Naive thymus-derived CD8-positive, alpha-beta T cell (primary cell): ENCODE measurements at places on chromosomes 5 and 9. TPM values are rescaled to one million over a fixed set of nuclear protein-coding genes. Genes with fewer than 3 reads are reported as not detected.

GRCh38 chr5:74738406-74738805 is 28.5 kb downstream of the GFM2 start:
- DNase-seq = no peak
- peaks cover 80% of the 10 kb centered on the region for H3K36me3 ChIP-seq
- no peak overlapping the region for H3K27ac ChIP-seq
- no peaks in the 10 kb centered on the region for H3K27me3 ChIP-seq
- no peaks in the 10 kb centered on the region for H3K4me1 ChIP-seq

The OLFML2A gene
- not detected for total RNA-seq

- H3K4me1 ChIP-seq = no peaks in the 10 kb centered on the region
- H3K4me3 ChIP-seq = no peak overlapping the region
- no peak for DNase-seq
- no peak overlapping the region for H3K27ac ChIP-seq
- H3K27me3 ChIP-seq = peaks cover 3% of the 10 kb centered on the region
These were observed 58.1 kb upstream of the SLC30A5 start for GRCh38 chr5:69035665-69036064.

DNA sequence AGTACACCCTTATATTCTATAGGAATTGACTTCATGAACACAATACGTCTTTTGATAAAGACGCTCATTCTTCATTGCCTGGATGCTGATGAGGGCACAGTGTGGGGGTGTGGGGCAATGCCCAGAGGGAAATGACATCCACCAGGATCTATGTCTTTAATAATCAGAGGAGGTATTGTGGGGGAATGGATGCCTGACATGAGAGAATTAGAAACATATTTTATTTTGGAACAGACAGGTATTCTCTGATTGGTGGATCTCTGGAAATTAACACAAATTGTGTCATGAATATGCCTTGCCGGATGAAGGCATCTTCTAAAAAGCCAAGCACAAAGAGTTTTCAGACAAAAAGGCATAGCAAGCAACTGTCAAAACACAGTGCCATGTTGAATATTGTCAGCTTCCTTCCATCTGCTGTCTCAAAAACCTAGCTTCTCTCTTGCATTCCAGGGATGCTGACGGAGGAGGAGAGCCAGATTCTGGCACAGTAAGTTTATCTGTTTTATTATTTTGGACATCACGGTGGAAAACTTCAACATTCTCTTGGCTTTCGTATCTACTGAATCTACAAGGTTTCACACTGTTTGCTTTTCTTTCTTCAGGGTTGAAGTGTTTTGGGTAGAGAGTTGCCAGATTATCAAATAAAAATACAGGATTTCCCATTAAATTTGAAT is 3.9 kb upstream of the C5orf58 start:
- H3K27me3 ChIP-seq = no peaks in the 10 kb centered on the region
- no peak for DNase-seq
- no peak overlapping the region for H3K27ac ChIP-seq

- peaks cover 6% of the 10 kb centered on the region for H3K36me3 ChIP-seq
- H3K27me3 ChIP-seq = no peaks in the 10 kb centered on the region
- DNase-seq = no peak
- peaks cover 58% of the 10 kb centered on the region for H3K4me1 ChIP-seq
- H3K4me3 ChIP-seq = peak overlapping the region; percentile 96
These were observed 2.0 kb upstream of the TRIM14 start for GRCh38 chr9:98121058-98121457.

GRCh38 chr9:100700689-100701318 is 122.9 kb downstream of the CAVIN4 start:
- no peak overlapping the region for H3K27ac ChIP-seq
- no peak for DNase-seq
- no peaks in the 10 kb centered on the region for H3K4me1 ChIP-seq
- no peak overlapping the region for H3K4me3 ChIP-seq

DNA sequence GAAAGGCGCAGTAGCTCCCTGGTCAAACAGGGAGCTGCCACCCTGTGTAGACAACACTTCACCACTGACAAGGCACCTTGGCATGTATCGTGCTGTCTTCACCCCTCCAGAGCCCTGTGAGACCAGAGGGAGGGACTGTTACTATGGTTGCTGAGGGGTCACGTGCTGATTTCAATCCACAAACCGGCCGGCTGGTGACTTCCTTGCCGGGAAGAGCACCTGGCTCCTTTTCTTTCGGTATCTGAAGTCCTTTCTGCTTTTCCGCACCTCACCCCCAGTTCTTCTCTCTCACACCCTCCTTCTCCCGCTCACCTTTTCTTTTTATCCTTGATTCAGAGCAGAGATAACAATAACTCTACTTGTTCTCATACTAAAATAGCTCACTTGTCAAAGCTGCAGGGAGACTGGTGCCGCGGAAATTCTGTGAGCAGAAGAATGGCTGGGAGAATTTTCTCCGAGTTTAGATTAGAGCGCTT is 327.2 kb downstream of the ZSWIM6 start:
- peaks cover 1% of the 10 kb centered on the region for H3K27me3 ChIP-seq
- no peak overlapping the region for H3K27ac ChIP-seq
- no peaks in the 10 kb centered on the region for H3K4me1 ChIP-seq
- H3K4me3 ChIP-seq = no peak overlapping the region
- no peak for DNase-seq

The FRRS1L gene
- total RNA-seq = not detected

DNA sequence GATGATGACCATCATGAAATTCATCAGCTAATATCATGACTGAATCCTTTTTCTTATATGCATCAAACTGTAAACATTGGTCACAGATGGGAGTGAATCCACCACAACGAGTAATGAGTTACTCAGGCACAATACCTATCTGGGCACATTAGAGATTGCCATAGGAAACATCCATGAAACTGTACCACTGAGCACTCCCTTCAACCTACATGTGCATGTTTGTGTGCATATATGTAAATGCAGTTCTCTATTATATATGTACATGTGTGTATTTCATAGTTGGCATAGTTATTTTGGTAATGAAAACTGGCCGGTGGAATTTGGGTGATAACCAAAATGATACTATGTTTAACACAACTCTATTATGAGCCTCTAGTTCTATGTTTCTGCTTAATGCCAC is 387.3 kb upstream of the ARRDC3 start:
- no peak for DNase-seq
- H3K27me3 ChIP-seq = no peaks in the 10 kb centered on the region
- no peaks in the 10 kb centered on the region for H3K36me3 ChIP-seq
- H3K4me1 ChIP-seq = no peaks in the 10 kb centered on the region

DNA sequence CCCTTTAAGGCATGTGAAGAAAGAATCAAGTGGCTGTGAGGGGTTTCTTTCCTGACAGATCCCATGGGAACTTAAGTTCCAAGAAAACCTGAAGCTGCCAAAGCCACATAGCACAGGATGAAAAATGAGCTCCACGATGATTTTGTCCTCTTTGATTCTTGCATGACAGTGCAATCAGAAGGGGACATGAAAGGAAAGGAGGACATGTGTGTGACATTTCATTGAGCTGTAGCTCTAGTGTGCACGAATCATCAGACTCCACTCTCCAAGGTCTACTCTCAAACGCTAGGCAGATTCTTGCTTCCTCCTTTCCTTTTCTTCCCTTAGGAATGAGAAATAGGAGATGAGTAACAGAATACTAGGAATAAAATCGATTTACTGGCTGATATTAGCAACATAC is 142.0 kb downstream of the ZNF608 start:
- H3K4me3 ChIP-seq = no peak overlapping the region
- H3K27me3 ChIP-seq = no peaks in the 10 kb centered on the region
- H3K36me3 ChIP-seq = no peaks in the 10 kb centered on the region
- H3K4me1 ChIP-seq = no peaks in the 10 kb centered on the region
- no peak overlapping the region for H3K27ac ChIP-seq
- DNase-seq = no peak

The PCDHGA3 gene
- not detected for total RNA-seq

DNA sequence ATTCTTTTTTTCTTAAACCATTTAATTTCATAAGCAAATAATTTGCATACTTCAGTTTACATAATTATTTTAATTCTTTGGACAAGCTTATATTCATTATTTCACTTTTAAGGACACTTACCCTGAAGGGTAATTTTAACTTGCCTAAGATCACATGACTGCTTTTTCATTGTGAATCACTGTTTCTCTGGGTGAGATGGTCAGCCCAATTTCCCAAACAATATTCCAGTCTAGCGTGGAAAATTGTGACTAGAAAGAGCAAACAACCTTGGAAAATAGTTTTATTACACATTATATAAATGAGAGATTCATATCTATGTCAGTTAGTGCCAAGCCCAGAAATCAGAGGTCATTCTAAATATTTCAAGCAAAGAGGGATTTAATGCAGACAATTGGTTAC is 21.4 kb upstream of the JAKMIP2 start:
- no peaks in the 10 kb centered on the region for H3K36me3 ChIP-seq
- no peak overlapping the region for H3K27ac ChIP-seq
- no peak overlapping the region for H3K4me3 ChIP-seq
- peaks cover 10% of the 10 kb centered on the region for H3K4me1 ChIP-seq
- H3K27me3 ChIP-seq = peaks cover 6% of the 10 kb centered on the region
- no peak for DNase-seq

- DNase-seq = no peak
- H3K4me3 ChIP-seq = no peak overlapping the region
- no peaks in the 10 kb centered on the region for H3K36me3 ChIP-seq
- H3K27me3 ChIP-seq = peaks cover 6% of the 10 kb centered on the region
These were observed 270.2 kb upstream of the DAPK1 start for GRCh38 chr9:87227456-87227855.

The ZNF354C gene
- 12.3 TPM for total RNA-seq

The DPYSL3 gene
- total RNA-seq = not detected

The GABRB2 gene
- total RNA-seq = not detected

GRCh38 chr5:128537221-128537999 is 635 bp downstream of the FBN2 start:
- DNase-seq = peak; percentile 3
- peaks cover 19% of the 10 kb centered on the region for H3K27me3 ChIP-seq
- peaks cover 4% of the 10 kb centered on the region for H3K36me3 ChIP-seq

GRCh38 chr9:19732441-19732951 is 56.3 kb downstream of the SLC24A2 start:
- DNase-seq = no peak
- no peaks in the 10 kb centered on the region for H3K4me1 ChIP-seq
- H3K27me3 ChIP-seq = peaks cover 3% of the 10 kb centered on the region
- no peak overlapping the region for H3K27ac ChIP-seq
- H3K36me3 ChIP-seq = no peaks in the 10 kb centered on the region
- no peak overlapping the region for H3K4me3 ChIP-seq

DNA sequence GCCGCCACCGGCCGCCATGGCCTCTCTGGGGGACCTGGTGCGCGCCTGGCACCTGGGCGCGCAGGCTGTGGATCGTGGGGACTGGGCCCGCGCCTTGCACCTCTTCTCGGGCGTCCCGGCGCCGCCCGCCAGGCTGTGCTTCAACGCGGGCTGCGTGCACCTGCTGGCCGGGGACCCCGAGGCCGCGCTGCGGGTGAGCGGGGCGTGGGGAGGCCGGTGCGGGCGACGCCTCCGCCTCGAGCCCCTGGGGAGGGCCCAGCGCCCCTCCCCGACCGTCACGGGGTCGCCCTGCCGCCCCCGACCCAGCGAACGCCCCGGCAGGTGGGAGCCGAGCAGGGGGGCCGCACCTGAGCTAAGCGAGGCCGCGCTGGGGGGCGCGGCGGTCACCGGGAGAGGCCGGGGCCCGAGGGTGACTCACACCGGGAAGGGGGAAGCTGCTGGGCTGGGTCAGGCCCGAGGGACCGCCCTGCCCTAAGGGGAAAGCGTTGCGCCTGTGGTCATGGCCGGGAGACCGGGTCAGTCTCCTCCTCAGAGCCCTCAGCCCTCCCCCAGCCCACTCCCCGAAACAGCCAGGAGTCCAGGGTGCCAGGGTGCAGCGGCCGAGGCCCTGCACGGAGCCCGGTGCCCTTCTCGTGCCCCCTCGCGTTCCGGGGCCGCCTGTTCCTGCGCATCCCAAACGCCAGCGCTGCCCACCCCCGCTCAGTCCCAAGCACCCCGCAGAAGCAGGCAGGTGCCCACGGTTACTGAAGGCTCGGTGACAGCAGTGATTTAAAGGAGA is 510 bp downstream of the NOXA1 start:
- H3K36me3 ChIP-seq = no peaks in the 10 kb centered on the region
- peak overlapping the region; percentile 78 for H3K4me3 ChIP-seq
- peaks cover 20% of the 10 kb centered on the region for H3K4me1 ChIP-seq
- DNase-seq = no peak

GRCh38 chr9:134028575-134029247 is 3.4 kb downstream of the BRD3OS start:
- DNase-seq = no peak
- H3K27ac ChIP-seq = no peak overlapping the region
- peaks cover 5% of the 10 kb centered on the region for H3K36me3 ChIP-seq
- H3K4me1 ChIP-seq = peaks cover 3% of the 10 kb centered on the region
- H3K4me3 ChIP-seq = no peak overlapping the region
- H3K27me3 ChIP-seq = no peaks in the 10 kb centered on the region

- no peak for DNase-seq
- H3K27ac ChIP-seq = no peak overlapping the region
- H3K36me3 ChIP-seq = peaks cover 9% of the 10 kb centered on the region
- H3K4me1 ChIP-seq = no peaks in the 10 kb centered on the region
These were observed 357.6 kb downstream of the RAB3C start for GRCh38 chr5:58940446-58940845.

The IFNE gene
- 0.44 TPM for total RNA-seq

DNA sequence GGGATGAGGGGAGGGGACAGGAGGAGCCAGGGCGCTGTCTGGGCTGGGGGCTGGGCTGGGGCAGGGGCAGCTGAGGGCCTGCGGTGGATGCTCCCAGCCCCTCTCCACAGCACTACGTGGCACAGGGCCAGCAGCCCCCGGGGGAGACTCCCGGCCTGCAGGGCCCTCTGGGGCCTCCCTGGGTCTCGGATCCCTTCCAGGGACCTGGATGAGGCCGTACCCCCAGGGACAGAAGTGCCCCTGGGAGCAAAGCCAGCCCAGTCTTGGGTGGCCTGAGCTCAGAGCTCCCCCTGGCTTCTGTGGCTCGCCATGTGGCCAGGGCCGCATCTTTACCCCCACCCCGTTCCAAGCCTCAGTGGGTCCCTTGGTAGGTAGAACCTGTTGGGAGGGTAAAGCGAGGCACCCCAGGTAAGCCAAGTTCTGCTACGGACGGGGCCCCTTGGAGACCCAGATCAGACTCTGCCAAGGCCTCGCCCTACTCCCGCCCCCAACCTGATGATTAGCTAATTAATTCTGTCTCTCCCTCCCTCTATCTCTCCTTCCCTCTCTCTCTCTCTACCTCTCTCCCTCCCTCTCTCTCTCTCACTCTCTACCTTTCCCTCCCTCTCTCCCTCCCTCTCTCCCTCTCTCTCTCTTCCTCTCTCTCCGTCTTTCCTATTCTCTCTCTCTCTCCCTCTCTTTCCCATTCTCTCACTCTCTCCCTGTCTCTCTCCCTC is 24.3 kb downstream of the KCNT1 start:
- H3K27ac ChIP-seq = no peak overlapping the region
- no peaks in the 10 kb centered on the region for H3K4me1 ChIP-seq
- DNase-seq = no peak

GRCh38 chr5:95935553-95936100 is 26.0 kb downstream of the ELL2 start:
- H3K4me1 ChIP-seq = no peaks in the 10 kb centered on the region
- no peak overlapping the region for H3K27ac ChIP-seq
- no peak for DNase-seq
- no peak overlapping the region for H3K4me3 ChIP-seq
- H3K27me3 ChIP-seq = no peaks in the 10 kb centered on the region
- H3K36me3 ChIP-seq = peaks cover 20% of the 10 kb centered on the region
